ENCODE measurements at places on chromosomes 13 and 19.

GRCh38 chr19:52237197-52237596, 32.2 kb upstream of the ZNF766 start:
- no peak for DNase-seq

- no peak for DNase-seq
Observed at GRCh38 chr19:6602729-6603114, 11.8 kb upstream of the CD70 start.

- DNase-seq: no peak
Observed at GRCh38 chr19:6023085-6023682, 45.2 kb upstream of the RANBP3 start.

DNA sequence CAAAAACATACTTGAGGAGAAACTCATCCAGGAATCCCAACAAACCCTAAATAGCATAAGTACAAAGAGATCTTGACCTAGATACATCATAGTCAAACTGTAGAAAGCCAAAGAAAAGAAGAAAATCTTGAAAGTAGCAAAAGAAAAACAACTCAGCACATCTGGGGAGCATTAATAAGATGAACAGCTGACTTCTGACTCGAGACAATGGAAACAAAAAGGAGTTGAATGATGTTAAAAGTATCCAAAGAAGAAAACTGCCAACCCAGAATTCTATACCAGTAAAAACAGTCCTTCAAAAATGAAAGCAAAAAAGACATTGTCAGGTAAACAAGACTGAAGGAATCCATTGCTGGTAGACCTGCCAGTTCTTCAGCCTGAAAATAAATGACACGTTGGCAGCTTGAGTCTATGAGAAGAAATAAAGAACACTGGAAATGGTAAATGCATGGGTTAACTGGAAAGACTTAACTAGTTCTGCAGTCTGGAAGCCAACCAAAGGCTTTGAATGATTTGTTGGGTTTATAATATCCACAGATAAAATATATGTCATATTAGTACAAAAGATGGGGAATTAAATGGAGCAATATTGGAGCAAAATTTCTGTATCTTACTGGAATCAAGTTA, 46.8 kb downstream of the TSSK6 start:
- DNase-seq: peak; percentile 34

DNA sequence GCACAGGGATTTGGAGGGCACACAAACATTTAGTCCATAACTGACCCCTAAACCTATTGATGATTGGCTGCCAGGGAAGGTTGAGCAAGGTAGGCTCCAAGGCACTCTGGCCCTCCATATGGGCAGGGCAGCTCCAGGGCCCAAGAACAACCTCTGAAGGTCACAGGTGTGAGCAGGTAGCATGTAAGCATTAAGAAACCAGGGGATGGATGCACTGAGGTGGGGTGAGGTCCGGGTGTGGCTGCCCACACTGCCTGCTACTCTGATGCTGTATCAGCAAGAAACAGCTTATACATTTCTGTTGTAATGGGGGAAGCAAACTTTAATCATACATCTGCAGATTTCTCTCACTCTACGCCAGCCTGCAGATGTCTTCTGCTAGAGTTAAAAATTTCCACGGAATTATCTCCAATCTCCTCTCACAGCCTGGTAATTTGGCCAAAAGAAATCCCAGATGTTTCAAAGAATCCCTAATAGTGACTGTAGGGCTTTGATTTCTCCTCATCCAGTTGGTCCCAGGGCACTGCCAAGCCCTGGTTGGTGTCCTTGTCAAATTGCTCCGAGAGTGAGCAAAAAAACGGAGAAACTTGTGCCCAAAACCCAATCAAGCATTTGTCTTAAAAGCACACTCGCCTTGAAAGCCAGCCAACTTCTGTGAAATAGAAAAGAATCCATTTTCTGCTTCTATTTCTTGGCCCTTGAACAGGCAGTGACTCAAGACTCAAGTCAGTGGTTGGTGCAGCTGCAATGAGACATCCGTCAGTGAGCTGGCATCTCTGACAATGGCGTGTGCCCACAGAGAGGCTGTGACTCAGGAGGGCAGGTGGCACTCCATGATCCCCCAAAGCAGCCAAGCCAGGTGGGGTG, 72.5 kb upstream of the MRI1 start:
- no peak for DNase-seq

DNA sequence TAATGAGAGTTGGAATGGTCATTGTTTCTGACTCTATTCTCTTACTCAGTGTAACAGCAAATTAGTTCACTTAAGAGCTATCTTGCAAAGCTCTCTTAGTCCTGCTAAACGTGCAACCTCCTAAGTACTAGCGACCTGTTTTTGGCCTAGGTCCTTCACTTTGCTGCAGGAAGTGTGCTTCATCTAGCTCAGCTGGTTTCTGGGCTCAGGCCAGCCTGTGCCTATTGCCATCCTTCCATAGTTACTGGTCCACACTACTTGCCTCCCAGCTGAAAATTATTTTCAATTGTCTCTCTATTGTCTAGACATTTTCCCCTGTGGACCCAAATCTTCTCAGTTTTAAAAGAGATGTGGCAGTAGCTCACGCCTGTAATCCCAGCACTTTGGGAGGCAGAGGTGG, 561.3 kb downstream of the FGF9 start:
- no peak for DNase-seq

- no peak for DNase-seq
Observed at GRCh38 chr13:62087124-62087523, 671.5 kb upstream of the PCDH20 start.

DNA sequence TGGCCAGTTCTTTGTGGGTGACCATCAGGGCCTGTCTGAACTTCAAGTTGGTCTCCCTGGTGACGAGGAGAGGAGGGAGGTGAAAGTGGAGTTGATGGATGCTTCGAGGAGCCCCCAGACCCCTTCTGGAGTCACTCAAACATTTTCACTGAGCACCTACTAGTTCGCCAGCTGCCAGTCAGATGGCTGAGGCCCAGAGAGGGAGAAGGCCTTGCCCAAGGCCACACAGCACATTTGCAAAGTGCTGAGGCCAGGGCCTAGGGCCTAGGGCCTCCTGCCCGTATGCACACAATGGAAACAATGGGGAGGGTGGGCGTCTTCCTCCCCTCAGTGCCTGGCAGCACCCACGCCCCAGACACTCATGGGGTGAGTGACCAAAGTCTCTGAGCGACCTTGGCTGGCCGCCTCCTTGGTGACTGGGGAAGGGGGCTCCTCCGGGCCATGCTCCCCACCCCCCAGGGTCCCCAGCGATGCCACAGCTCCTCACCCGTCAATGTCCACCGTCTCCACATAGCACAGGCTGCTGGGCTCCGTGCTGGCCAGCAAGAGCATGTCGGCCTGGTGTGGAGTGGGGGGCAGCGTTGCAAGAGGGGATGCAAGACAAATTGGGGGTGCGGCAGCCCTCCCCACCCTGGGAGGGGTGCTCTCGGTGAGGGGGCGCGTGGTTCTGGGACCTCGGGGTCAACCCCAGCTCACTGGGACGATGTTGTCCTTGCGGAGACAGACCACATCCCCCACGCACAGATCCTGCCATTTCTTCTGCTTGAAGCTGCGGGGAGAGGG, 6.5 kb downstream of the ATP8B3 start:
- peak; percentile 28 for DNase-seq

DNA sequence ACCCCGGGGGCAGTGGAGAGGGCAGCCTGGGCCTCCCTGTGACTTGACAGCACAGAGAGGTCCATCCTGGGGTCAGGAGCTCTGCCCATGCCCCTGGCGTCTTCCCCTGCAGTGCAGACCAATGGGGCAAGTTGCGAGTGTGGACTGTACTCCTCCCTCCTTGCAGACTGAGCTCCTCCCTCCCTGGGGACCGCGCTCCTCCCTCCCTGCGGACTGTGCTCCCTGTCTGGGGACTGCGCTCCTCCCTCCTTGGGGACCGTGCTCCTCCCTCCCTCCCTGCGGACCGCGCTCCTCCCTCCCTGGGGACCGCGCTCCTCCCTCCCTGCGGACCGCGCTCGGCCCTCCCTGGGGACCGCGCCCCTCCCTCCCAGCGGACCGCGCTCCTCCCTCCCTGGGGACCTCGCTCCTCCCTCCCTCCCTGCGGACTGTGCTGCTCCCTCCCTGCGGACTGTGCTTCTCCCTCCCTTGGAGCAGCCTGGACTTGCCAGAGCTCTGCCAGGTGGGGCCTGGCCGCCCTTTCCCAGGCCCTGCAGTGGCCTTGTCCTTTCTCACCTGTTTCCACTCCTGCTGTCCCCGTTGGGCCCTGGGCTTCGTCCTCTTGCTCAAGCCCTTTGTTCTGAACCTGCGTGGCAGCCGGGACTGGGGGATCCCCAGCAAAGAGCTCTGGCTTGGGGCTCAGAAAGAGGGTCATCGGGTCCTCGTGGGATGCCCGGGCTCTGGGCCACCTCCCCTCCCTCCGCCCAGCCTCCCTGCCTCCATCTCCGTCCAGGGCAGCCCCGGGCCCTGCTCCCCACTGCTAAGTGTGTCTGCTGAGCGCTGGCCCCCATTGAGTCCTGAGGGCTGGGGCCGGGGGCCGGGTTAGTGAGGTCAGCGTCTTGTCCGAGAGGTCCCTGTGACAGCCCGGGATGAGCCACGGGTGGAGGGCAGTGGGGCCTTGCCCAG, 6.8 kb downstream of the GAMT start:
- DNase-seq: no peak

- no peak for DNase-seq
Observed at GRCh38 chr19:6519289-6519688, 11.5 kb upstream of the TNFSF9 start.

DNA sequence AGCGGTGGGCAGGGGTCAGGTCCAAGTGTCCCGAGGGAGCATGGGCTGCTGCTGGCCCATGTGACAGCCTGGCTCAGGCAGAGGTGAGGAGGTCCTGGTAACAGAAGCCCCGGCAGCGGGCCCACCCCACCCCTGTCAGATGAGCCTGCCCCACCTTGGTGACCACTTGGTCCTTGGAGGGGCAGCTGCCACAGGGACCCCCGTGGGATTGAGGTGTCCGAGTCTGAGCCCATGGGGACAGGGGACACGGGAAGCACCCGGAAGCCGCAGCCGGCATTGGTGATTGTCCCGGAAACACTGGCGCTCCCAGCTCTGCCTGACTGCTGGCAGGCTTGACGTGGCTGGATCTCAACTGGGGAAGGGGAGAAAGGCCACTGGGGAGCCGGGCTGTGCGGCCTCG, 149.1 kb downstream of the KDM4B start:
- no peak for DNase-seq

GRCh38 chr19:30593356-30593755, 221.2 kb downstream of the ZNF536 start:
- no peak for DNase-seq

GRCh38 chr19:33177417-33177979, 16.6 kb upstream of the LRP3 start:
- DNase-seq: peak; percentile 85

GRCh38 chr13:111367340-111367739, 46.9 kb downstream of the TEX29 start:
- DNase-seq: no peak

- DNase-seq: no peak
Observed at GRCh38 chr13:20654156-20654555, 49.3 kb upstream of the IL17D start.

DNA sequence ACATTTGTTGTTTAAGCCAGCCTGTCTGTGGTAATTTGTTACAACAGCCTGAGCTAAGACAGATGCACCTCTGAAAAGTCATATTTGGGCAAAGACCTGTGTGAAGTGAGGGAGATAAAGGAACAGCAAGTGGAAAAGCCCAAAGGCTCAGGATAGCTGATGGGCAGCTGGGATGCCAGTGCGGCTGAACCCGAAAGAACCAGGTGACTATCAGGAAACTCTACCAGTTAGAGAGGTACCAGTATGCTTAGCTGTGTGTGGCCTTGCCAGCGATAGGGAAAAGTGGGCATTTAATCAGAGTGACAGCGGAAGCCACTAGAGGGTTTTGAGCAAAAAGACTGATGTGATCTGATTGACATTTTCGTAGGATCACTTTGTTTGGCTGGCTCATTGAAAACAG, 764.8 kb upstream of the GPC6 start:
- DNase-seq: no peak

DNA sequence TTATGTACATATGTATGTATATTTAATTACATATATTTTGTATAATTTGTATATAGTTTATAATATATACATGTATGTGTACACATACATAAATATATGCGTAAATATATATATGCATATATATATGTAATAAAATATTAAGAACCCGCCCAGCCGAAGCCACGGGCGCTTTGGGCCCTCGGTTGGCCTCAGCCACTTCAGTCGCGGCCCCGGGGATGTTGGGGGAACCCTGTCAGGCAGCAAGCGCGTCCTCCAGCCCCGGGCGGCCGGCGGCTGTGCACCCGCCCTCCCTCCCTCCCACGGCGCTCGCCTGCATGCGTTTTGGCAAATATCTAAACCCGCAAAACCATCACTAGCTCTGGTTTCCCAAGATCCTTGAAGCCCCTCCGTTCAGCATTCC, 7.9 kb upstream of the ZNF606 start:
- no peak for DNase-seq

DNA sequence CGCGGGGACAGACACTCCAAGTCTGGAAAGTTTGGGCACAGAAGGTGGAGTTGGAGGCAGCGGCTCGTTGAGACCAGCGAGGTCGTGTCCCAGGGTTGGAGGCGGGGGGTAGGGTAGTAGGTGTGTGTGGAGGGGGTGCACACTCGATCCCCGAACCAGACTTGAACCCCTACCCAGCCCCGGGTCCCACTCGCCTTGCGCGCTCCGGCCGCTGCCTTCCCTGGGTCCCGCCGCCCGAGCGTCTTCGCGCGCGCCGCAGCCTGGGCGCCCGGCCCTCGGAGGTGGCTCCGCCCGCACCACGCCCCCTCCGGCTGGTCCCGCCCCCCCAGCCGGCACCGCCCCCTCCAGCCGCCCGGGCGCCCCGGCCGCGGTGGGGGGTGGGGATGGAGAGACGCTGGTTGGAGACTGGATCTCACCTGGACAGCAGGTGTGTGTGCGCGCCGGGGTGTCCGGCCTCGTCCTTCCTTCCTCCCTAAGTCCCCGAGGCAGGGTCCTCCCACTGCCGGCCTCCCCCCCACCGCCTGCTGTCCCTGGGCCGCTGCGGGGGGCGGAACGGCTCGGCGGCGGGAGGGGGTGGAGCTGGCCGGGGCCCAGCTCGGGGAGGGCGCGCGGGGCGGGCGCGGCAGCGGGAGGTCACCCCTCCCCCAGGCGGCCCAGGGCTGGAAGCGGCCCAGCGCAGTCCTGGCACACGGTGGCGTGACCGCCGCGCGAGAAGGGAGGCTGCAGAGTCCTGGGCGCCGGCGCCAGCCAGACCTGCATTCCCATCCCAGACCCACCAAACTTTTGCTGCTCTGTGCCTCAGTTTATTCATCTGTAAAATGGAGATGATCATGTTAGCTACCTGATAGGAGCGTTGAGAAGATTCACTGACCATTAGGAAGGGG, at the start of gene KANK2:
KANK2 (minus strand) TSS at position 255 of the 884 bp plus-strand sequence. CDS start 3,034 bp downstream, outside the sequence.
- DNase-seq: peak; percentile 74

GRCh38 chr13:79780240-79780639, 299.3 kb downstream of the NDFIP2 start:
- no peak for DNase-seq

- no peak for DNase-seq
Observed at GRCh38 chr19:39199025-39199424, 2.3 kb downstream of the NCCRP1 start.

- no peak for DNase-seq
Observed at GRCh38 chr13:23744315-23744714, 144.9 kb downstream of the MIPEP start.

GRCh38 chr13:23949200-23949599, 51.9 kb upstream of the C1QTNF9B start:
- DNase-seq: no peak

Measured in CD4-positive, alpha-beta memory T cell (primary cell).